ENCODE measurements at places on chromosomes 1 and 21. TPM values are rescaled to one million over a fixed set of nuclear protein-coding genes. Genes with fewer than 3 reads are reported as not detected.

DNA sequence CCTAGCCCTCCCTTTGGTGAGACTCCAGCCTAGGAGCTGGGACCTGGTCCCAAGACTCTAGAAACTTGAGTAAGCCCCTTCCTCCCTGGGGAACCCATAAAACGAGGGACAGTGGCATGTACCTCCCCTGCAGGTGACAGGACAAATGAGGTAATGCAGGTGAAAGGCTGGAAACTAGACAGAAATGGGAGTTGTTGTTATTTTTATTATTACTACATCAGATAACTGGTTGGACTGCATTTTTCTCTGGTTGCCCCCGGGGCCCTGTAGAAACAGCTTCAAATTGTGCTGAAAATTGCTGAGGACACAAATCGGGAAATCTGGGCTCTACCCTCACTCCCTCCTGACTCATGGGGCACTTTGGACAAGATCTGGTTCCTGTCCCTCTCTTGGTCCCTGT is 132.3 kb upstream of the WNT4 start:
- no peaks in the 10 kb centered on the region for H3K4me1 ChIP-seq
- no peak for DNase-seq
- H3K27me3 ChIP-seq: peaks cover 5% of the 10 kb centered on the region
- no peaks in the 10 kb centered on the region for H3K36me3 ChIP-seq

- H3K27me3 ChIP-seq: peaks cover 53% of the 10 kb centered on the region
- no peak overlapping the region for H3K27ac ChIP-seq
- no peak for DNase-seq
These were observed 433 bp upstream of the KAZN start for GRCh38 chr1:14598007-14598497.

- no peak overlapping the region for H3K4me3 ChIP-seq
- H3K27me3 ChIP-seq: no peaks in the 10 kb centered on the region
- no peaks in the 10 kb centered on the region for H3K36me3 ChIP-seq
- DNase-seq: no peak
These were observed 4.8 kb downstream of the GBP7 start for GRCh38 chr1:89171067-89171438.

- no peak overlapping the region for H3K4me3 ChIP-seq
- H3K4me1 ChIP-seq: no peaks in the 10 kb centered on the region
- peaks cover 1% of the 10 kb centered on the region for H3K27me3 ChIP-seq
- DNase-seq: no peak
- H3K36me3 ChIP-seq: no peaks in the 10 kb centered on the region
These were observed 34.2 kb downstream of the L1TD1 start for GRCh38 chr1:62228883-62229187.

DNA sequence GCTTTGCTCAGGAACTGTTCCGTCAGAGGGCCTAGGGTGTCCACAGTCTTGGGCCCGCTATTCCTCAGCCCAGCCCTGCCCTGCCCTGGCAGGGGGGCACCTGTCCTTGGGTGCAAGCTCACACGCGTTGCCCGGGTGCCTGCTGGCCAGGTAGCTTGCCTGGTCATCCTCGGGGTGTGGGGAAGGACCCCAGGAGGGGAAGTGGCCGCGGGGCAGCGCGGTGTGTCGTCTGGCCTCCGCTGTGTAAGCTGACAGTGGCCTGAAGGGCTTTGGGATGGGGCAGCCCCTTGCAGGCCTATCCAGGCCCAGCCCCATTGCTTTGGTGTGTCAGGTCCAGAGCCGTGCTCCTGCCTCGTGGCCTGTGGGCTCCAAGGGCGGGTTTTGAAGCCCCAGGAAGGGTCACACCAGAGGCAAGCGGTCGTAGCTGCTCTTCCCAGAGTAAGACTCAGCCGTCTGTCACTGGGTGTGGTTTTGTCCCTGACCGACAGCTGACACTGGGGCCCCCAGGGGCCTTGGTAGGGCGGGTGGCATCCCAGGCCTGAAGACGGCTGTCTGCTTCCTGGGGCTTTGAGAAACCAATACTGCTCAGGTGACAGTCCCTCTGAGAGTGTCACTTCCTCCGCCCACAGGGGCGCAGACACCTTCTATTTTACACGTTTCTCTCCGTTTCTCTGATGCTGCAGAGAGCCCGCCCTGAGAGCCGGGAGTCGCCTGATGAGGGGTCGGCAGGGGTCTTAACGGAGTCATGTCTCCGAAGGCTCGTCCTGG is 72.1 kb downstream of the SKI start:
- peaks cover 20% of the 10 kb centered on the region for H3K36me3 ChIP-seq
- no peaks in the 10 kb centered on the region for H3K27me3 ChIP-seq

DNA sequence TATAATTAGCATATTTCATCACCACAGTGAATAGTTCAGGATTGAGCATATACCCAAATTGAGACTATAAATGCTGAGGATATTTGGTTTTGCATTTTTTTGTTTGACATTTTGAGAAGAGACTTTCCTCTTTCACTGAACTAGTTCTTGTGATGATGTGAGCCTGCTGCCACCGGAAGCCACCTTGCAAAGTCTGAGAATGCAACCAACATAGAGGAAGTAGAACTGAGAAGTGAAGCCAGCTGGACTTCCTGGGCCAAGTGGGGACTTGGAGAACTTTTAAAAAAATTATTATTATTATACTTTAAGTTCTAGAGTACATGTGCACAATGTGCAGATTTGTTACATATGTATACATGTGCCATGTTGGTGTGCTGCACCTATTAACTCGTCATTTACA is 102.3 kb downstream of the RPE65 start:
- H3K27me3 ChIP-seq: no peaks in the 10 kb centered on the region
- DNase-seq: no peak
- no peak overlapping the region for H3K4me3 ChIP-seq
- no peaks in the 10 kb centered on the region for H3K36me3 ChIP-seq
- no peak overlapping the region for H3K27ac ChIP-seq

Gene KCNH1
- not detected for total RNA-seq

GRCh38 chr1:159712080-159712479 is 2.3 kb downstream of the CRP start:
- no peaks in the 10 kb centered on the region for H3K4me1 ChIP-seq
- H3K4me3 ChIP-seq: no peak overlapping the region
- H3K27ac ChIP-seq: no peak overlapping the region
- peaks cover 11% of the 10 kb centered on the region for H3K27me3 ChIP-seq

GRCh38 chr1:156481527-156481926 is 19.0 kb downstream of the MEF2D start:
- no peaks in the 10 kb centered on the region for H3K27me3 ChIP-seq
- peaks cover 49% of the 10 kb centered on the region for H3K36me3 ChIP-seq
- H3K4me3 ChIP-seq: no peak overlapping the region
- peaks cover 56% of the 10 kb centered on the region for H3K4me1 ChIP-seq
- peak overlapping the region; percentile 79 for H3K27ac ChIP-seq
- peak; percentile 68 for DNase-seq

Gene PPOX
- total RNA-seq: 24.9 TPM

DNA sequence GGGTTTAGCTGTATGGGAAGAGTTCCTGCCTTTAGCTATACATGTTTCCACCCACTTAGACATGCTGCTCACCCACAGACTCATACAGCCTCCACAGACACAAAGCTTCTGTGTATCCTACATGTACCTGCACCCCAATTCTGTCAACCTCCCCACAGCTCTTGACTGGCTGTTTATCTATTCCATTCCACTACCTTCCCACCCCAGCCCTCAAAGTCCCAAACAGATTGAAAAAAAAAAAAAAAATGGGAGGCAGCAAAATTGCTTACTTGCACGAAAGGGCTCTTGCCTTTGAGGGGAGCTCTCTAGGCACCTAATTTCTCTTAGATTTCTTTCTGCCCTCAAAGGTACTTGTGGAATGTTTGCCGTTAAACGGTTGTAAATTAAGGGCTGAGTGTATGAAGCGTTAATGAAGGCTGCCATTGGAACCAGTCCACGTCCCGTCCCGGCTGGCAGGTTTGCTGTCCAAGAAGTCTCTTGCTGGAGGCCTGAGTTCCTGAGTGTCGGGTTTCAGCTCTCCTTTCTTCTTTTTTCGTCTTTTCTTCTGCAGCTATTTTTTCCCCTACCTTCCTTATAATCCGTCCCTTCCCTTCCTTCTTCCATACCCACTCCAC is 43.6 kb downstream of the PBX1 start:
- H3K36me3 ChIP-seq: no peaks in the 10 kb centered on the region
- no peak overlapping the region for H3K4me3 ChIP-seq
- no peak for DNase-seq
- H3K27me3 ChIP-seq: peaks cover 4% of the 10 kb centered on the region
- H3K4me1 ChIP-seq: no peaks in the 10 kb centered on the region

DNA sequence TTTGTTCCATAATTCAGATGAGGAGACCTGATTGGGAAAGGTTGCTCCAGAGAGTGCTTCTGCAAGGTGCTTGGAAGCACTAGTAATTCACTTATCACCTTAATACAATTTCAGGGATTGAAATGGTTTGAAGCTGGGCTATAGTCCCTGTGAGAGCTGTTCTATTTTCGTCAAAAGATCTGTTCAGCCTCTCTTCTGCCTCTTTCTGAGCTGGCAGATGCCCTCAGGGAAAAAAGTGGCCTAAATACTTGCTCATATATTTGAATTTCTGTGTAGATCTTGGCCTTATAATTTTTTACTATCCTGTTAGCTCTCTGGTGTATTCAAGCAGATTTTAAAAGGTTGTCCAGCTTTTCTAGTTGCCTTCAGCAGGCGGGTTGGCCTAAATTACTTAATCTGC is 22.3 kb downstream of the C1orf146 start:
- no peak overlapping the region for H3K4me3 ChIP-seq
- H3K27me3 ChIP-seq: peaks cover 3% of the 10 kb centered on the region
- no peaks in the 10 kb centered on the region for H3K4me1 ChIP-seq
- no peak for DNase-seq

Gene TFF3
- not detected for total RNA-seq

DNA sequence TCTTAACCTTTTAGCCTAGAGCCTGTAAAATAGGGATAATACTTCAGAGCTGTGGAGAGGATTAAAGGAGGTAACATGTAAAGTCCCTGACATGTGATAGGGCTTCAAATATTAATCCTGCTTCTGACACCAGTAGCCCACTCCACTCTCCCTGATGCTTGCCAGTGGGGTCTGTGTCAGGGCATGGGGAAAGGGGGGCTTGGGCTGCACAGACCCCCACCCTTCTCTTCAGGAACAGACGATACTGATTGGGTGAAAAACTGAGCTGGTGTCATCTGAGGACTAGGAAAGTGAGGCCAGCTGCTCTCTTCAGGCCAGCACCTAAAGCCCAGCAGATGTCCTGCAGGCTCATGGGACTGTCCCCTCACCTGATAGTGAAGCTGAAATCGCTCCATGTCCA is 27.0 kb upstream of the MEF2D start:
- no peaks in the 10 kb centered on the region for H3K27me3 ChIP-seq
- peaks cover 8% of the 10 kb centered on the region for H3K36me3 ChIP-seq
- no peak overlapping the region for H3K4me3 ChIP-seq
- peaks cover 43% of the 10 kb centered on the region for H3K4me1 ChIP-seq

GRCh38 chr1:156471496-156472490 is 28.8 kb downstream of the MEF2D start:
- H3K27me3 ChIP-seq: no peaks in the 10 kb centered on the region
- DNase-seq: no peak

GRCh38 chr1:186195377-186195931 is 179.6 kb downstream of the TPR start:
- peaks cover 13% of the 10 kb centered on the region for H3K27me3 ChIP-seq
- DNase-seq: no peak
- no peak overlapping the region for H3K27ac ChIP-seq
- H3K4me3 ChIP-seq: no peak overlapping the region

- H3K27ac ChIP-seq: peak overlapping the region; percentile 89
- H3K36me3 ChIP-seq: no peaks in the 10 kb centered on the region
- peaks cover 22% of the 10 kb centered on the region for H3K4me1 ChIP-seq
- H3K4me3 ChIP-seq: peak overlapping the region; percentile 74
- no peaks in the 10 kb centered on the region for H3K27me3 ChIP-seq
These were observed 14.6 kb downstream of the BLACAT1 start for GRCh38 chr1:205441318-205441633.

DNA sequence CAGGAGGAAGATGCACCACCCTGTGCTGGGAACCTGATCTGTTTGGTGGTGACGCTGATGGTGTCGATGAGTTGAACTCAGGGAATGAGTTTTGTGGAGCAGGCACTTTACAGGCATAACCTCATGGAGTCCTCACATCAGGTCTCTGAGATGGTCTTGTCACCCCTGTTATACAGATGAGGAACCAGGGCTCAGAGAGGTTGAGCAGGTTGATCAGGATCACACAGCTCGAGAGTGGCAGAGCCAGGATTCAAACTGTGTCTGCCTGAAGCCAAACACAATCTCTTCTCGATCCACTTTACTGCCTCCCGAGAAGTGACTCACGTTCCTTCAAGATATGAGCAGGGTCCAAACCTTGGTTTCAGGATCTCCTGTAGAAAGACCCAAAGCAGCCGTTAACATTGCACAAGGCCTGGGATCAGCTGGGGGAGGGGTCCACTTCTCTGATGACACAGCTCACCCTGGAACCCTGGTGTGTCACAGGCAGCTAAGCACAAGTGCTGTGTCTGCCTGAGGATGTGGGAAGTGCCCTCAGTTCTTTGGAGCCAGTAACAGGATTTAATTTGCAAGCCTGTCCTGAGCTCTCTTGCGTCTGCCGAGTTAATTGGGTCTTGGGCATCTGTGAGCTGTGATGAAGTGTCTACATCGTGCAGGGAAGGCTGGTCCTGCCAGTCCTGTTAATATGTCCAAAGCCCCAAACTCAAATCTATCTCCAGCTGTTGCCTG is 65.4 kb upstream of the STUM start:
- H3K27me3 ChIP-seq: peaks cover 15% of the 10 kb centered on the region
- H3K4me3 ChIP-seq: no peak overlapping the region
- no peak overlapping the region for H3K27ac ChIP-seq
- H3K4me1 ChIP-seq: peaks cover 9% of the 10 kb centered on the region
- no peaks in the 10 kb centered on the region for H3K36me3 ChIP-seq

Gene PRKCZ
- 15.7 TPM for total RNA-seq

Gene SRGAP2C
- total RNA-seq: 17.9 TPM

GRCh38 chr1:178282949-178283367 is 189.1 kb downstream of the RASAL2 start:
- no peaks in the 10 kb centered on the region for H3K4me1 ChIP-seq
- H3K27me3 ChIP-seq: peaks cover 2% of the 10 kb centered on the region
- DNase-seq: no peak
- H3K4me3 ChIP-seq: no peak overlapping the region
- no peaks in the 10 kb centered on the region for H3K36me3 ChIP-seq

GRCh38 chr1:35715568-35716002 is 3.1 kb downstream of the C1orf216 start:
- H3K4me3 ChIP-seq: peak overlapping the region; percentile 30
- peaks cover 14% of the 10 kb centered on the region for H3K36me3 ChIP-seq
- H3K4me1 ChIP-seq: peaks cover 30% of the 10 kb centered on the region
- no peaks in the 10 kb centered on the region for H3K27me3 ChIP-seq
- DNase-seq: peak; percentile 85

Gene TCHHL1
- total RNA-seq: not detected

- H3K36me3 ChIP-seq: no peaks in the 10 kb centered on the region
- DNase-seq: no peak
- H3K4me1 ChIP-seq: peaks cover 22% of the 10 kb centered on the region
- H3K4me3 ChIP-seq: no peak overlapping the region
These were observed 648.8 kb downstream of the PTPRC start for GRCh38 chr1:199287647-199288046.

Gene ACTN2
- 0.11 TPM for total RNA-seq

Gene IQCC
- 4.2 TPM for total RNA-seq

GRCh38 chr1:37931361-37932158 is 15.3 kb downstream of the INPP5B start:
- peaks cover 18% of the 10 kb centered on the region for H3K36me3 ChIP-seq
- peak overlapping the region; percentile 89 for H3K4me3 ChIP-seq
- H3K27ac ChIP-seq: peak overlapping the region; percentile 88
- H3K27me3 ChIP-seq: no peaks in the 10 kb centered on the region
- DNase-seq: peak; percentile 98
- peaks cover 37% of the 10 kb centered on the region for H3K4me1 ChIP-seq

All from activated CD8-positive, alpha-beta T cell treated with anti-CD3 and anti-CD28 coated beads for 36 hours (primary cell).